Activated CD4-positive, alpha-beta T cell treated with anti-CD3 and anti-CD28 coated beads, Interleukin-2, amount 50 U/mL, for 24 hours (primary cell): ENCODE measurements at places on chromosomes 7 and 10.
A peak's percentile ranks its signal among the peaks of the same experiment; 100 is the strongest.

GRCh38 chr10:86899132-86899531 lies 58.3 kb downstream of the MMRN2 start:
- DNase-seq, result no peak

GRCh38 chr7:45581271-45581780 lies 7.2 kb downstream of the ADCY1 start:
- no peak for DNase-seq

DNA sequence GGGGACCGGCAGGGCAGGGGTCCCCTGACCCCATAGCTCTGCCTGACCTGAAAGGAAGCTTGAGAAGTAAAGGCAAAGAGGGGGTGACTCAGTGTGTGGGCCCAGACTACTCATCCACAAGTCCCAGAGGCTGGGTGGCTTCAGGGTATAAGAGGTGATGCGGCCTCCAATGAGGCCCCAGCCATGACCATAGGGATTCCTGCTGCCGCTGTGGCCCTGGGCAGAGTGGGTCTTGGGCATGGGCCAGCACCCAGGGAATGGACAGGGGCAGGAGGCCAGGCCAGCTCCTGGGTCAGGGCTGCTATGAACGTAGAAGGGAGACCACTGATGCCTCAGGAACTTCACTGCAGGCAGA lies 64.4 kb upstream of the EBF3 start:
- DNase-seq, result no peak

GRCh38 chr10:105643660-105644059 lies 1002.6 kb downstream of the SORCS3 start:
- DNase-seq, result no peak

GRCh38 chr7:76020031-76020714 lies 25.8 kb upstream of the TMEM120A start:
- DNase-seq, result peak; percentile 58

DNA sequence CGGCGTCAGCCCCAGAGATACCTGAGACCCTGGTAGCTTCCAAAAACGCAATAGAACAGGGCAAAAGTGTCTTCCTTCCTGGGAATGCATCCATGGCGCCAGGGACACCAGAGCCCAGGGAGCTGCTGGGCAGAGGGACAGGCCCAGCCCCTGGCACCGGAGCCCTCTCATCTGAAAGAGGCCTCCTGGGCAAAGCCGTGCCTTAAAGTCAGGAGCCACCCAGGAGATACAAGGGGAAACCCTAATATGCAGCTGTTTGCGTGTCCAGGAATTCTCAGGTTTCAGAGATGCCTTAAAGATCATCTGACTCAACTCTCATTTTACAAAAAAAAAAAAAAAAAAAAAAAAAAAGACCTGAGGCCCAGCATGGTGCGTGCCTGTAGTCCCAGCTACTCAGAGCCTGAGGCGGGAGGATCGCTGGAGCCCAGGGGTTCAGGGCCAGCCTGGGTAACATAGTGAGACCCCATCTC lies 28.0 kb downstream of the NUDT1 start:
- DNase-seq, result no peak

DNA sequence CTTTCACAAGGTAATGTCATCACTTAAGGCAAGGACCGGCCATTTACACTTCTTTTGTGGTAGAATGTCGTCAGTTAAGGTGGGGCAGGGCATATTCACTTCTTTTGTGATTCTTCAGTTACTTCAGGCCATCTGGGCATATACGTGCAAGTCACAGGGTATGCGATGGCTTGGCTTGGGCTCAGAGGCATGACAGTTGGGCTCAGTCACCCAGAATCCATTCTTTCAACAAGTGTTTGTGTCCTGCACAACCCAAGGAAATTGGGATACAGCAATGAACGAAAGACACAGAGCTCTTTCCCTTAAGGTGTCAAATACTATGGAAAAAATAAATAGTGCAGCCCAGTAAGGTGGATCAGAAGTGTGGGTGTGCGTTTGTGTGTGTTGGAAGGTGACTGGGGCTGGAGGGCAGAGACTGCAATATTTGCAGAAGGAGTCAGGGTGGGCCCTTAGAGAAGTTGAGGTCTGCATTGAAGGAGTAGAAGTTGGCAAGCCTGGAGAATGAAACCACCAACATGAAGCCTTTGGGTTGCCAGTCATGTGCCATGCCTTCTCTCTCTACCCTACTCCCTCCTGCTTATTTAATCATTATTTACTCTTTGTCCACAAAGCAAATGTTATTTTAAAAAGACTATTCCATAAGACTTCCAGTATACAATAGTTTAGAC lies 222.8 kb upstream of the PRKCQ start:
- DNase-seq, result no peak

- DNase-seq, result no peak
These were observed 350.7 kb upstream of the MGMT start for GRCh38 chr10:129116371-129116770.

DNA sequence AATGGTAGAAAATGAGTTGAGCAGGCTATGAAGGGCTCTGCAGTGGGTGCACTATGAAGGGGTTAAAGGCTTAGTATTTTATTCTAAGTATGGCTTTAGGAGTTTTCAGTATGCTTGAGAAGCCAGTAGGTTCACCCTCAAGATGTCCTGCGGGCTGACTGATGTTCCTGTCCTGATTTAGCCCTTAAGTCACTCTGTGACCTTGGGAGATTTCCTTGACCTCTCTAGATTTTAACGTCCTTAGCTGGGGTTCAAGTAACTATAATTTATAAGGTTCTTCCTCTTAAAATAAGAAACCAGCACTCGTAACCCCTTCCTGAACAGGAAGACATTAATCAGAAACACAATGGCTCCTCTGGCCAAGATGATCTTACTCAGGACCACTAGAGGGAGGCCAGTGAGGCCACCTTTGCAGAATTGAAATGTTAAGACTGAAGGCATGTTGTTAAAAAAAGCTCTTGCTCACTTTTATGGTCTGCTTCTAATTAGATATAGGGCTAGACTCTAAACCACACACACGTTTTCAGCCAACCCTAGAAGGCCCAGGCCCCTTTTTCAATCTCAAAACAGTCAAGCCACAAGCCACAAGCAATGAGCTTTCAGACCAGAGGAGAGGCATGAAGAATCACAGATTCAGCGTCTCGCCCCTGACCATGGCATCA lies 41.9 kb downstream of the CDK1 start:
- no peak for DNase-seq

- DNase-seq, result no peak
These were observed 23.2 kb upstream of the CALN1 start for GRCh38 chr7:72435366-72435765.

DNA sequence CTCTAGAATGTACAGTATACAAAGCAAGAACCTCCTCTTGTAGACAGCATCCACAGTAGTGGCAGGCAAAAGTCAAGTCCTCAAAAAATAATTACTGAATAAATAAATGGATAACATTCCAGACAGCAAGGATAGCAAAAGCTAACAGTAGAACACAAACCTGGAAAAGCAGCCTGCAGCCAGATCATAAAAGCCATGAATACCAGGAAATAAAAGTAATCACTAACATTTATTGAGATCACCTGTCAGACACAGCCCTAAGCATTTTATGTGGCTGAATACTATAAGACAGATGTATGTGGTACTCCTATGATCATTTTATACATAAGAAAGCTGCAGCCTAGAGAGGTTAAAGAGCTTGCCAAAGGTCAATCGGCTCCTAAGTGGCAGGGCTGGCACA lies 34.0 kb downstream of the CUL2 start:
- DNase-seq, result no peak

DNA sequence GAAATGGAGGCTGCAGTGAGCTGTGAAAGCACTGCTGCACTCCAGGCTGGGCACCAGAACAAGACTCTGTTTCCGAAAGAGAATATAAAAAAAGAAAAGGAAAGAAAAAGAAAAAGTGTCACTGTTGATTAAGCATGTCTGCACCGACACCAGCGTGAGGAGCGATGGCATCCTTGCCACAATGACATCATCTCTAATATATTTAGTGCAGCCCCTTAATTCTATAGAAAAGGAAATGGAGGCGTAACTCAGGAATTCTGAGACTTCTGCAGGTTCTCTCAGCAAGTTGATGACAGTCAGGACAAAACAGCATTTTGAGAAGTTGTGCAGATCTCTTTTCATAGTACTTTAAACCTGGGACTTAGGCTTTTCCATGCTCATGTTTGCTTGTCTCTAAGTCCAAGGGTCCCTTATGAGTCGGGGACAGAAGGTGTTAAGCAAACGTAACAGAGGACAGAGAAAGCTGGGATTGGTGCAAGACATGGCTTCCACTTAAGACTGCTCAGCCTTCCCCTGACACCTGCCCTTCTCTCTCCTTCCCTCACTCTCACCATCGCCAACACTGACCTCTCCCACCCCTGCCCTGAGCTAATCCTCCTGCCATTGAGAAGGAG lies 16.9 kb upstream of the ANKRD1 start:
- no peak for DNase-seq

GRCh38 chr7:118214833-118215182 lies 9.7 kb upstream of the ANKRD7 start:
- no peak for DNase-seq

GRCh38 chr10:28241741-28242399 lies 61.0 kb downstream of the MPP7 start:
- DNase-seq, result peak; percentile 43

- DNase-seq, result peak; percentile 17
These were observed 96.3 kb downstream of the ALOX5 start for GRCh38 chr10:45470098-45471012.

DNA sequence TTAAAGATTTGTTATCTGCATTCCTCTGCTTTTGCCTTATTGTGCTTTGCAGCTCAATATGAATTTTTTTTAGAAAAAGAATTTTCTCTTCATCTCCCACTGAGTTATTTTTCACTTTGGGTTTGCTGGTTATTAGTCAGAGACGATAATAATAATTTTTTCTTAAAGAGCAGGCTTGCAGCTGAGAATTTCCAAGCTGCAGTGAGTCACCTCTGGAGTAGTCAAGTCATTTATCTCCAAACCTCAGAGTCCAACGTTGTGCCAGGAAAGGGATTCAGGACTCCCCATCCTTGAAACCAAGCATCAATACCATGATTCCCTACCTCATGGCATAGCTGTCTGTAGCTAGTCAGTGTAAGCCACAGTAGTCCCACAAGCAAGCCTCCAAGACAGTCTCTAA lies 15.2 kb upstream of the EGR2 start:
- DNase-seq, result no peak

DNA sequence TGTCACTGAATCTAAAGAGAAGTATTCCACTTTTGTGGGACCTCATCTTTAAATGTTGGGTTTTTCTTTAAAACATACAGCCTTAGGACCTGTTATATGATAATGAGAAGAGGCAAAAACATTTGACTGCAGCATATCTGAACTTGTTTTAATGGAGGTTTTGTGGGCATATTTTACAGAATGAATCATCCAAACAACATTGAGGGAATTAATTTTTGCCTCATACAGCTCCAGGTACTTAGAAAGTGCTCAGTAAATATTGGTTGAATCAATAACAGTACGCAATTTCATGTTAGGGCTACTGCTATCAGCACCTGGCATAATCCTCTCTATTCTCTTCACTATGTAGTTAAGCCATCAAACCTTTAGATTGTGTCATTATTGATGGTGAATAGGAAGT lies 115.9 kb downstream of the MALRD1 start:
- no peak for DNase-seq

DNA sequence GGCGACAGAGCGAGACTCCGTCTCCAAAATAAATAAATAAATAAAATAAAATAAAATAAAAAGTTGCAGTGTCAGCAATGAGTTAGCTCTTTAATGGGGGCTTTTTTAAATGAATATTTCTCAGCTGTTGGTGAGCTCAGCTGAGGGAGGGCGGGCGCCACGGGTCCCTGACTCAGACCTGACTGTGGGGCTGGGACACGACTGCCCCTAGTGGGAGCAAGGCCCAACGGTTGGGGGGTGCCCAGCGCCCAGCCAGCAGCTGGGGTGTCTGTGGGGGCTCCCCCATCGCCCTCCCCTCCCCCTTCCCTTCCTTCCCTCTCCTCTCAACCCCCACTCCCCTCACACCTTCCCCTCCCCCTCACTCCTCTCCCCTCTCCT lies 46.6 kb downstream of the PWWP2B start:
- DNase-seq, result peak; percentile 61

- no peak for DNase-seq
These were observed 45.0 kb downstream of the SHH start for GRCh38 chr7:155766966-155767916.

GRCh38 chr10:90424730-90425129 lies 433.1 kb downstream of the HTR7 start:
- no peak for DNase-seq

DNA sequence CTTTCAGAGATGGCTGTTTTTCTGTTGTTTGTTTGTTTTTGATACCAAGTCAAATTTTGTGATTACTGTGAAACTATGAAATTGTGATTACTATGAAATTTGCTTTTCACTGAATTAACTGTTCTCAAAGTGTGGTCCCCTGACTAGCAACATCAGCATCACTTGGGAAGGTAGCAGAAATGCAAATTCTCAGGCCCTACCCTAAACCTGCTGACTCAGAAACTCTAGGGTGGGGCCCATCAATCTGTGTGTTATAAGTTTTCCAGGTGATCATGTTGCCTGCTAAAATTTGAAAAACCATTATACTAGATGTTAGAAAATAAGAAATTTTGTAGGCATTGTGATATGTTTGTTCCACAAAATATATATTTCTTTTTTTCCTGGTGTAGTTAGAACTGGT lies 1.2 kb downstream of the IFIT1B start:
- DNase-seq, result no peak

GRCh38 chr10:113733635-113734034 lies 17.8 kb upstream of the PLEKHS1 start:
- DNase-seq, result no peak

- DNase-seq, result no peak
These were observed 74.1 kb downstream of the ADD3 start for GRCh38 chr10:110081911-110082310.

DNA sequence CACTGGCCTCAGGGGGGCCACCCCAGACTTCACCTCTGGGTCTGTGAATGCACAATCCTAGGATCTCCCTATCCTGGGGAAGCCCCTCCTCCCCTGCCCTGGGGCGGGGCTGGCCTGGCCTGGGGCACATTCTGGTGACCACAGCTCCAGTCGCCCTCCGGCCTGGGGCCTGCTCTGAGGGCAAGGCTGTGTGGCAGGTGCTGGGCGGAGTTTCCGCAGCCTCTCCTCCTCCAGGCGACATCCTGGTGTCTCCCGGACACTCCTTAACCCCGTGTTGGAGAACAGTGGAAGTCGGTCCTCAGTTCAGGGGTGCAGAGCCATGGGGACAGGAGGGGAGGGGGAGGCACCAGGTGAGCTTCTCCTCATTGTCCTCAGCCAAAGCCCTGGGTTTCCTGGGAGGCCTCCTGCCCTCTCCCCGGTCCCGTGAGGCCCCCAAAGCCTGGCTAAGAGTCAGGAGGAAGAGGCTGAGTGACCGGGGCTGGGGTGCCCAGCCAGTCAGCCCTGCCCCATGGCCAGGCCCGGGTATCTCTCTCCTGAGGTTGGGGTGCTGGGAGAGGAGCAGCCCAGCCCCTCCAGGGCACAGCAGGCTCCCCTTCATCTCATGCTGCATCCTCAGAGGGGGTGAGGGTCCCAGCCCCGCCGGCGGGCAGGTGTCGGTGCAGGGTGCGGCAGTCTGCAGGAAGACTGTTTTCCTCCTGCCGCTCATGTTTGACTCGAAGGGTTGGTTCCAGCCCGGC lies 22.6 kb downstream of the UNCX start:
- no peak for DNase-seq
